Activated CD4-positive, alpha-beta T cell treated with anti-CD3 and anti-CD28 coated beads, Interleukin-2, amount 10 ng/mL, durations not matched to agents 7 days and 5 days (primary cell): ENCODE measurements at places on chromosomes 1 and 21.

DNA sequence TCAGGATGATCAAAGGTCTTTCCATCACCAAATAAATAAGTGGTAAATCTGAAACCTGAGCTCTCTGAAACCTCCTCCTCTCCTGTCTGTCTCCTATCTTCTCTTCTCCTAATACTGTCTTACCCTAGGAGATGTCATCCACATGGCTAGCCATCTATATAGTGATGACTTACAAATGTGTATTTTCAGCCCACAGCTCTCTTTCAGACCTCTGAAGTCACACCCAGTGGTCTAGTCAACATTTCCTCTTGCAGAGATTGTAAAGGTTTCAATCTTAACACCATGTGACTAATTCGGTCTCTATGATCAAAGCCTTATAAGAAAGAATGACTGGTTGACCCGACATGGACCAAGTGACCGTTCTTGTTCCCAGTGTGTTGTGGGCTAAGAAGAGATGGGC is 63.1 kb upstream of the DPT start:
- DNase-seq, result no peak

DNA sequence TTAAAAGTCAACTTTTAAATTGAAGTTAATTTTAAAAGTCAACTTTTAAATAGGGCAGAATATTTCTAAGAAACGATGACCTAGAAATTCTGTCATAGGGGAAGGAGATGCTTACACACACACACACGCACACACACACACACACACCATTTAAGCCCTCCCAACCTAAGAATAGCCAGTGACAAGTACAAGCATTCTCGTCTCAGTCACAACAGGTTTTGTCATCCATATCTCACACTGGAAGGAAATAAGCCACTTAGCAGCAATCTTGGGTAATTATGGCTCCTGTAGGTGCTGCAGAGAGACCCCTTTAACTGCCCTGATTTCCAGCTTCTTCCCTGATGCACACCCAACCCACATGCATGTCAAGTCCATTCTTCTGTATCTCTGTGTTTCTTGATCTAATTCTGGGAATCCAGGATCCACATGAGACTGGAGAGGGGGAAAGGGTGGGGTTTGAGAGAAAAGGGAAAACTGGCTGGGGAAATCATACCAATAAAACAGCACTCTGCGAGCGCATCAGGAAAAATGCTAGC is 338.1 kb downstream of the PAPPA2 start:
- no peak for DNase-seq

GRCh38 chr21:33391656-33392055 is 11.6 kb upstream of the IFNGR2 start:
- DNase-seq, result no peak

DNA sequence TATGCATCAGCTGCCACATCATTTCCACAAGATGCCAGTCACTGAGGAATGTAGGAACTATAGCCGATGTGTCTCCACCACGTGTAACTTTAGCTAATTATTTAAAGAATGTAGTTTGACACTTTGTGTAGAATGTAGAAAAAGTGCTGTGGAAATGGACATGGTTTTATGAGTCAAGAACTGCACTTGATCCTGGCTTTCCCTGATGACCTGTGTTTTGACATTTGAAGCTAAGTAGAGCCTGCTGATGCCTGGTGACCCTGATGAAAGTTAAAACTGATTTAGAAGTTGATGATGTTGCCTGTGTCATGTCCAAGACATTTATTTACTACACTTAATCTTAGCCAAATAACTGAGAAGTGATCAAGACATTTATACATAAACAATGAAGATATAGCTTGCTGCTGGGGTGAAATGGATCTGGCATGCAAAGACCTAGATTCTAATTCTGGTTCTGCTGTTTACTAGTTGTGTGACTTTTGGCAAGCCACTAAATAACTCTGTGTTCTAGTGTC is 4.4 kb upstream of the OSBPL9 start:
- DNase-seq, result no peak

- no peak for DNase-seq
Observed at GRCh38 chr1:162366149-162366548, 10.5 kb downstream of the SPATA46 start.

DNA sequence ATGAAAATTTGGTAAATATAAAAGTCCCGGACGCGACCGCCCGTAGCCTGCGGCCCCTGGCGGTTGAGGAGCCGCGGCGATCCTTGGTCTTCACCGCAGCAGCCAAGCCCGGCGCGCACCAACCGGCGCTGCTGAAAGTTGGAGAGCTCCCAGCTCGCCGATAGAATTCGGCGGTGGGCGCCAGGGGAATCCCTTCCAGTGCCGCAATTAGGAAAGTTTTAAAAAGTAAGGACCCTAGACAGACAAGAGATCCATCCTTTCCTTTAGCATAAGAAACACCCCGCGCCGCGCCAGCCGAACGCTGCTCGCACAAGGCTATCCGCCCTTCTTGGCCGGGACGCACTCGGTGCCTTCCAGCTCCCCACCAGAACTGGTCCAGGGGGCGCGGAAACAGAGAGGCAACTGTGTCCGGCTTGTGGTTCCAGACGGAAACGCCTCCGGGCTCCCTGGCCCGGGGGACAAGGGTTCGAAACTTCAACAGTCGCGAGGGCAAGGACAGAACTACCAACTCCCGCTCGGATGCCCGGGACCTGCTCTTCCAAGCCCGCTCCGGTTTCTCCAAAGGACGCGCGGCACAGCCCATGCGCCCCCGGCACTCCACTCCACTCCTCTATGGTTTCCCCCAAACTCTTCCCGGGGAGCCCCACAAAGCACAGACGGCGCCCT is 1.7 kb downstream of the FAM78B start:
- DNase-seq, result no peak

DNA sequence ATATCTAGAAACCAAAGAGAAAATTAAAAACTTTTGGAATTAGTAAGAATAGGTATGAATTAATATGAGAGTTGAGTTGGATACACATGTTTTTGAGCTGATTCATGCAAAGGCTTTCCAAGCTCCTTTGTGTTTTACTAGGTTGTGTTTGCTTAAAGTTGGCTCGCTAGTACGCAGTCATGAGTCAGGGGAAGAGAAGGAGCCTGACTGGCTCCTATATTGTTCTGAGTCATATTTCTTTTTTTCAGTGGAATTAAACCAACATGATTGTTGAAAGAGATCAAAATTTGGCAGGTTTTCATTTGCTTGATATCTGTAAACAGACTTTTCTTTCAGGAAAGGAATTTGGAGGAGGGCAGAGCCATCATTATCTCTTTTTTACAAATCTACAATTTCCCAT is 66.7 kb downstream of the MAGI3 start:
- no peak for DNase-seq

GRCh38 chr1:205247130-205247921 is 19.6 kb downstream of the TMCC2 start:
- DNase-seq, result no peak

GRCh38 chr1:234589854-234590620 is 19.9 kb downstream of the IRF2BP2 start:
- no peak for DNase-seq

DNA sequence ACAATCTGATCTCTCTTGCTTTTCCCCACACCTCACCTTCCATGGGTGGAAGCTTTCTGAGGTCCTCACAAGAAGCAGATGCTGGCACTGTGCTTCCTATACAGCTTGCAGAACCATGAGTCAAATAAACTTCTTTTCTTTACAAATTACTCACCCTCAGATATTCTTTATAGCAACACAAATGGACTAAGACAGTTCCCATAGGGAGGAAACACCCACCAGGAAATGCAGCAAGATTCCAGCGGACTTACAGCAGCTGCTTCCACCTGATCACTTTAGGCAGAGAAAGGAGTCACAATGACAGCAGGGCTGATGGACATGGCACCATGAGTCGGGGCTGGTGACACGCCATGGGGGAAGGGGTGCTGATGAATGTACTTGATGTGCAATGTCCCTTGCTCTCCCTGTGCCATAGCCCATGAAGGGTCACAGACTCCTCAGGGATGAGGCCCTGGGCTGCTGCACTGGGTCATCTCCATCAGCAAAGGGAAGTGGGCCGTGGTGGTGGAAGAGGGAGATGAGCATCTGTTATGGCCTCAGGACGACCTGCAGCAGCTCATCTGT is 53.9 kb downstream of the PRSS38 start:
- DNase-seq, result no peak

GRCh38 chr1:67771152-67771551 is 62.1 kb downstream of the GNG12 start:
- DNase-seq, result no peak

DNA sequence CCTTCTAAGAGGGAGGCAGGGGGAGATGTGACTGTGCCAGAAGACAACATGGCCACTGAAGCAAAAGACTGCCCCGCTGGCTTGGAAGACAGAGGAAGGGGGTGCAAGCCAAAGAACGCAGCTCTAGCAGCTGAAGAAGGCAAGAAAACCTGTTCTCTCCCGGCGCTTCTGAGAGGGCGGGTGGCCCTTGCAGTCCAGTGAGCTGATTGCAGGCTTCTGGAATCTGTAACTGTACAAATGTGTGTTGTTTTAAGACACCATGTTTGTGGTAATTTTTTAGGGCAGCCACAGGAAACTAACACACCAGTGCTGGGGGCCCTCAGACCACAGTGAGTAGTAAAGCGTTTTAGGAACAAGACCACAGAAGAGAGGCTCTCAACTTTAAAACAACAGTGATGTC is 47.0 kb downstream of the CD46 start:
- peak; percentile 37 for DNase-seq

GRCh38 chr1:14090531-14090930 is 390.5 kb downstream of the PRDM2 start:
- no peak for DNase-seq

- DNase-seq, result no peak
Observed at GRCh38 chr1:37147392-37147831, 113.1 kb upstream of the GRIK3 start.

- no peak for DNase-seq
Observed at GRCh38 chr1:17136936-17137335, 17.7 kb upstream of the PADI2 start.

GRCh38 chr21:46295996-46296752 is 10.0 kb downstream of the YBEY start:
- peak; percentile 47 for DNase-seq

DNA sequence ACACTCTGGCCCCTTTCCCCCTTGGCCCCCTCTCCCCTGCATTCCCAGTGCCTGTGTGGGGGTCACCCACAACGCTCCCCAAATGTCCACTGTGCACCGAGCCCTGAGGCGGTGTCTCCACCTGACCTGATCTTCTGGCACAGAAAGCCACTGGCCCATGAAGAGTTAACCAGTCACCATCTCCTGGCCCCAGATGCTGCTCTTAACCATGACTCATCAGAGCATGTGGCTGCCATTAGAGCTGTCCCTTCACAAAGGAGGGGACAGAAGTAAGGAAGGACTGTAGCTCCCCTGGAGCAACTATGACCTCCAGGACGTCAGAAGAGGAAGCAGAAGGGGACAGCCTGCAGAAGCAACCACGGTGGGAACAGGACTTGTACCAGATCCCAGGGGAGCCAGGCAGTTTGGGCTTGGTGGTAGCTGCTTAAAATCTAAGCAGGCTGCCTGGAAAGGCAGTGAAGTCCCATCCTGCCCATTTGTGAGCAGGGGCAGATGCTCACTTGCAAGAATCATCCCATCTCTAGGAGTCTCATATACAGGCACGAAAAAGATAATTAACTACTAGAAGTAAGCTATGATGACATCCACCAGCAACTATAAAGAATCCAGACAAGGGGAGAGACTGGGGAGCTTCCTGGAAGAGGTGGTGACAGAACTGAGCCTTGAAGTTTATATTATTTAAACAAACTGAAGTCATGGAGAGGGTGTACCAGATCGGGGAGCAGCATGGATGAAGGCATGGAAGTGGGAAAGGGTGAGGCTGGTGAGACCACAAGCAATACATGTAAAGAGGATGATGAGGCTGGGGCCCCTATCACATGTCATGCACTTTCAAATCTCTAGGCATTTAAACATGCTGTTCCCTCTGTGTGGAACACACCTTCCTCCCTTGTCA is 1.1 kb upstream of the TTC39A start:
- no peak for DNase-seq

DNA sequence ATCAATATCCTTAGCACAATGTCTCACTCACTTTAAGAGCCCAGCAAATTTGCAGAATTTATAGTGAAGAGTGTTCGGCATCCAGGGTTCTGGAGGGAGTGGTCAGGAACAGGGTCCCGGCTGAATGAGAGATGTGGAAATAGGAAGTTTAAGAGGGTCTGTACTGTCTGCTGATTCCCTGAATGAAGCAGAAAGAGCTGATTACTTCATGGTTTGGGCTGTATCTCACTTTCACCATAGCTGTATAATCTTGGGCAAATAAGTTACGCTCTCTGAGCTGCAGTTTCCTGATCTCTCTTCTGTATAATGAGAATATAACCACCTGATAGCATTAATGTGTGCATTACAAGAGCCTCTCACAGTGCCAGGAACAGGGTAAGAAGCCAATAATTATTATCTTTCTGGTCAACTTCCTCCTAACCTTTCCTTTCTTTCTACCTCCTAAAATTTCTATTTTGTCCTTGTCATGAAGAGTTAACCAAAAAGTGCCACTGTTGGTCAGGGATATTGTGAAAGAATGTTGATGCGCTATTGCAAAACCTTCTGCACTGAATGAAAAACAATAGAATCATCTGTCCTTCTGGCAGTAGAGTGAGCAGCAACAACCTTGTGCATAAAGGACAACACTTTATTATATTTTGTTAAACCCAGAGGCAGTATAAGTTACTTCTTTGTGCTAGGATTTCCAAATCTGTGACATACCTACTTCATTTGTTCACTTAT is 14.7 kb upstream of the PTGFR start:
- DNase-seq, result no peak

GRCh38 chr1:159705251-159705903 is 9.0 kb downstream of the CRP start:
- no peak for DNase-seq

DNA sequence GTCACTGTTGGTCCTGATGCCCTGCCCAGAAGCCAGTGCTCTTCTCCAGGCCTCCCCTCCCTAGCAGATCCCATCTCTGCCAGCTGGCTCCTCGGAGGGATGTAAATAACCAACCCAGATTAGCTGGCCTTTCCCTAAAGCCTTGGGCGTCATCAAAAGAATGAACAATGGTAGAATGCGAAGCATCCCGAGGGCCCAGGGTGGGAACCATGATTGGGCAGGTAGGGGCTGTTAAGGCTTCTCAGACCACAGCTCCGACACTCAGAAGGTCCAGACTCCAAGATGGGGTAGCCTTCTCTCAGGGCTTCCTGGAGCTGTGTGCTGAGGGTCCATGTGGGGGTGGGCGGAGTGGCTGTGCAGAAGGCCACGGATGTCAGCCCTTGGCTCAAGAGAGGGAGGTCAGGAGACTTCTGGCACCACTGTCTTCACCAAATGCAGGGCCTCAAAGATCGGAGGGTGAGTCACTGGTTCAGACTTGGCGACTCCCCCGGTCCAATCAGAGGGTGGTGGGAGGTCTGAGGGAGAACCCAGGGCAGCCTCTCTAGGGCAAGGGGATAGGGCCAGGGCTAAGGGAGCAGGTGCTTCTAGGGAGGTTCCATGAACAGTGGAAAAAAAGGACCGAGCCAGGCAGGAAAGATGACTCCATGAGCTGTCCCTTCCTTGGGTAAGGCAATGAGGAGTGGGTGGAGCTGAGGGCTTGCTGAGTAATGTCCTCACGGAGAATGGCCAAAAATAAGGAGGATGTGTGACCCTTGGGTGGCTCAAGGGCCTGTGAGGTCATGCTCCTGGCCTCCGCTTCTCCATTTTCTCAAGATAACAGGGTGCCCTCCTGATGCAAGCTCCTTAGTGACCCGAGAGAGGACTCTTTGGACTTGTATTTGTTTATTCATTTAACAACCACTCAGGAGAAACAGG is 58.4 kb upstream of the EPS8L3 start:
- no peak for DNase-seq
